ENCODE measurements at places on chromosomes 12 and 14.

DNA sequence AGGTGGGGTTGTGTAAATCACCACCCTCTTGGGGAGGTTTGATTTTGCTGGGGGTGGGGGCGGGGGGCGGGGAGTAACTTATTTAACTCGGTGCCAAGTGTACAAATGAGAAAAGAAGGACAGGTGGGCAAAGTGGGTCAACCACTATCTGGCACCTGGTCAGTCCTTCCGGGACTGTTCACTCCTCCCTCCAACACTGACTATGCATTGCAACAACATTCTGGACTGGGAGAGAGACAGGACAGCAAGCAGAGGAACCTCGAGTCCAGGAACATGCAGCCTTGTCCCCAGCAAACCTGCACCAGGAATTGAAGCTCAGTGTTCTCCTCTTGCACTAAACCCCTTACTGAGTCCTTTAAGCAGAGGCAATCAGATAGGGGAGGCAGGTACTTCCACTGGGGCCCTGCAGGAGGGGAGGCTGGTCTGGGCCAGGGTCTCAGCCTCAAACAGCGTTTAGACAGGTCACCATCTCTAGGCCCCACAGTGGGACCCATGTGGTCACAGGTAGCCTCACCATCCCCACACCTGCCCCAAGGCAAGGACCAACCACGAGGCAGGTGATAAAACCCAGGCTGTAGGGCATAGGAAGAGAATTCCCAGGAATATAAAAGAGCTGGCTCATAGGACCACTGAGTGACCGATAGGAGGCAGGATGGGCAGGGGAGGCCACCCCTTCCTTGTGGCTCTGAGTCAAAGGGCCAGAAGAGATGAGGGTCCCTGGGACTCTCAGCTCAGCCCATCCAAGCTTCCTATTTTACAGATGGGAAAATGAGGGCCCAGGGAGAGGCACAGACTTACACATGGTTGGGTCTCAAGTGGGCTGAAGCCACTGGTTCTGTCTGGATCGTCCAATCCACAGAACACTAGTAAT lies 9.8 kb downstream of the CCDC85C start:
- no peak for DNase-seq

DNA sequence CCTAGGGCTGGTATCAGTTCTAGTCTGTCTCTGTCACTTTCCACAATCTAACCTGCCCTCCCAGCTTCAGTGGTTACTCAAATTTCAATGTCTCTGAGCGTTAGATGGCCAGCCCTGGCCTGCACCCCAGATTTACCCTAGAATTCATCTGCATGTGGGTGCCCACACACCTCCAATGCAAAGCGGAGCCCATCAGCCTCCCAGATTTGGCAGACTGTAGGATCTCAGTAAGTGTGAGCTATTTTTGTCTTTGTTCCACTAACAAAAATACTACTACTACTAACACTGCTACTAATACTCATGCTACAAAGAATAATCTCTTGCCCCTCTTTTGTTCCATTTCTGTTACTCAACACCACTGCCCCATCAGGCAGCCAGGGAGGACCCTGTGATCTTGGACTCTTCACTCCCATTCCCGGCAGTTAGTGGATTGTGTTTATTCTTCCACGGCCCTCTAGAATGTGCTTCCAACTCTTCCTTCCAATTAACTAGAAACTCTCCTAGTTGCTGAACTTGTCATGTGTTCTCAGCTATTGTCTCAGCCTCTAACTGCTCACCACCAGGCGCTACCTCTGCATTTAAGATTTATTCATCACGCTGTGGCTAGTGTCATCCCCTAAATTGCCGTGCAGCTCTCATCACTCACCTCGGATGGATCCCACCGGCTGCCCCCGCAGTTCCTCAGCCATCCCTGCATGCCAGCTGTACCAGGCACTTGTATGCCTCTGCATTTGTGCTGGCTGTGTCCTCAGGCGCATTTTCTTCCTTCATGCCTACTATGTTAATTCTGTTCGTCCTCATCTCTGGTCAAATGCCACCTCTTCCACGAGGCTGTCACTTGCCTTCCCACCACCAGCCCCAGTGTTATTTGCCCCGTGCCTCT lies 150.6 kb upstream of the HIF1A start:
- DNase-seq: no peak

DNA sequence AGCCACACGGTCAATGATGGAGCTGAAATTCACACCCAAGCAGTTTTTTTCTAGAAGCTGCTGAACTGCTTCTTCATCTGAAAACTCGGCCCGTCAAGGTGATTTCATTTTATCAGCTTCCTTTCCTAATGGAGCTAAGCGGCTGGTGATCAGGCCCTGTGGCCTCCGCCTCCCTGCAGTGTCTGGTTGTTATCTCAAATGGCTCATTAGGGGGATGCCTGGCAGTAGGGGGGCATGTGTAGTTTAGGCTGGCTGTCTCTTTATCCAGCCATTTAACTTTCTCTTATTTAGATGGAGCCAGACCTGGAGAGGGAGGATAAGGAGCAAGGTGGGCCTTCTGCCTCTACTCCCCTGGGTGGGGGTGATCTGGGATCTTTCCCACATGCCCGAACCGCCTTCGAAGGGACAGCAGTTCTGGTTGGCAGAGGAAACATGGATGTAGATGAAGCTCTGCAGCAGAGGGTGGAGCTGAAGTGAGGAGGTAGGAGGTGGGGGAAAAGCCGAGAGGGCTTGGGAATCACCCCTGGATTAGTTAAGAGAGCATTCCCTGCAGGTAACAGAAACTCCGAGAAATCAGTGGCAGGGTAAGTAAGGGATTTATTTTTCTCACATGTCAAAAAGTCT lies 64.4 kb downstream of the TGFB3 start:
- no peak for DNase-seq

- no peak for DNase-seq
Observed at GRCh38 chr14:20601522-20601921, 10.3 kb upstream of the RNASE12 start.

GRCh38 chr12:43361031-43361710 lies 190.8 kb downstream of the ADAMTS20 start:
- no peak for DNase-seq

Data from renal cortical epithelial cell (primary cell).